ENCODE measurements at places on chromosomes 13 and 19.

DNA sequence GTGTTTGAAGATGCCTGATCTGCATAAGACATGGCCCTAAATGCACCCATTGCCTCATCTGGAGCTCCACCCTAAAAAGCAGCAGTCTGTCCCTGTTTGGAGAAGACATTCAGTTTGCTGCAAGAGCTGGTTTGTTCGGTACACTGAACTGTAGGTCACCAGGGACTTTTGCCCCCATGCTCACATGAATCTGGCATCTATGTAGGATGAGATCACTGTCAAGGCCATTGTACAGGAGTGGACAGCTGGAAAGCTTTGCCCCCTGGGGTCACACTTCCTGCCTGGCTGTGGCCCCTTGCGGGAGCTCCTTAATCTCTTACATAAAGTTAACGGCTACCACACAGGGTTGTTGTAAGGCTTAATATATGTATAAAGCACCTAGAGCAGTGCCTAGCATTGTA lies 73.0 kb downstream of the IPO5 start:
- no peak overlapping the region for H3K27ac ChIP-seq
- DNase-seq, result no peak
- H3K27me3 ChIP-seq, result no peaks in the 10 kb centered on the region
- H3K4me3 ChIP-seq, result no peak overlapping the region

DNA sequence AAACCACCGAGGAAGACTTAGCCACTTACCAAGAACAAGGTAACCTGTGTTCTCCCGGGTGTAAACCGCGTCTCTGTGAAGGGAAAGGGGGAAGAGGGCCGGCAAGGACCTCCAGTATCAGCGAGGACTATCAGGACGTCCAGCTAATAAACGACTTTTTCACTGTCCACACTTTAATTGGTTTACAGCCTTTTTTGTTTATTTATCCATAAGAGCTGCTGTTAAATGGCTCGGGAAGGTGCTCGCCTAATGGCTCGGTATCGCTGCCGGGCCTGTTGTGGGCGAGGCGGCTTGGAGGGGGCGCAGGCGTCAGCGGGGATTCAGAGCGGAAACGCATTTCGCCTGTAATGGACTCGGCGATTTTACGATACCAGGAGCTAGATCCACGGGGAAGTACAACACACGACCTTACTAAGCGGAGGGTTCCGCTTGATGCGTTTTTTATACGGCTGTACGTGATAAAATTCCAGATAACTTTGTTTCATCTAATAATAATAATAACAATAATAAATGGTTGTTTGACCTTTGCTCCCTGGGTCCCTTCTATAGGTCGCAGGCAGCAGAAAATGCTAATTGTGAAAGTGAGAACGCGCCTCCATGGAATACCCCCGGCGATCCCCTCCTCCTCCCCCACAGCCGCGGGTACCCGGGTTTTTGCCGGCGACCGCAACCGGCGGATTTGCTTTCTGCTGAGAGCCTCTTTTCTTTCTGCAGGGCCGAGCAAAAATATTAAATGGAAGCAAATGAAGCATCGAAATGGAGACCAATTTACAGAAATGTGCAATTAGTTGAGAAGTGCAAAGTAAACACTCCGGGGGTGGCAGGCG lies 2.5 kb upstream of the PDX1 start:
- peak overlapping the region; percentile 43 for H3K4me3 ChIP-seq
- H3K27ac ChIP-seq, result no peak overlapping the region
- peaks cover 28% of the 10 kb centered on the region for H3K4me1 ChIP-seq
- no peaks in the 10 kb centered on the region for H3K36me3 ChIP-seq
- peak; percentile 18 for DNase-seq

DNA sequence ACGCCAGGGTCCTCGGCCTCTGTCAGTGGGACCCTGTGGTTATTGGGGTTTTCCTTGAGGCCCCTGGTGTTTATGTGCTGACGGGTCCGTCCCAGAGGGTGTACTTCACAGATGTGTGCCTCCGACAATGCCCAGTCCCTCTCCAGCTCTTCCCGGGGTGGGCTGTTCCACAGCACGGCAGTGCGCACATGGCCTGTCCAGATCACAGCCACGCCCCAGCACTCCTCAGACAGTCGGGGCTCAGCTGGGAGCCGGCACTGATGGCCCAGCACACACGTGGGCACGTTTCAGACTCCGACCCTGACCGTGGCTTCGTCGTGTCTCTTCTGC lies 16.9 kb upstream of the F7 start:
- H3K27me3 ChIP-seq, result no peaks in the 10 kb centered on the region
- H3K4me1 ChIP-seq, result no peaks in the 10 kb centered on the region
- H3K27ac ChIP-seq, result no peak overlapping the region
- no peak overlapping the region for H3K4me3 ChIP-seq
- peaks cover 1% of the 10 kb centered on the region for H3K36me3 ChIP-seq
- no peak for DNase-seq

- no peaks in the 10 kb centered on the region for H3K4me1 ChIP-seq
- peaks cover 1% of the 10 kb centered on the region for H3K27me3 ChIP-seq
- H3K4me3 ChIP-seq, result no peak overlapping the region
- H3K36me3 ChIP-seq, result peaks cover 3% of the 10 kb centered on the region
- DNase-seq, result no peak
Measured at GRCh38 chr13:109182777-109183465, 553.5 kb downstream of the MYO16 start.

DNA sequence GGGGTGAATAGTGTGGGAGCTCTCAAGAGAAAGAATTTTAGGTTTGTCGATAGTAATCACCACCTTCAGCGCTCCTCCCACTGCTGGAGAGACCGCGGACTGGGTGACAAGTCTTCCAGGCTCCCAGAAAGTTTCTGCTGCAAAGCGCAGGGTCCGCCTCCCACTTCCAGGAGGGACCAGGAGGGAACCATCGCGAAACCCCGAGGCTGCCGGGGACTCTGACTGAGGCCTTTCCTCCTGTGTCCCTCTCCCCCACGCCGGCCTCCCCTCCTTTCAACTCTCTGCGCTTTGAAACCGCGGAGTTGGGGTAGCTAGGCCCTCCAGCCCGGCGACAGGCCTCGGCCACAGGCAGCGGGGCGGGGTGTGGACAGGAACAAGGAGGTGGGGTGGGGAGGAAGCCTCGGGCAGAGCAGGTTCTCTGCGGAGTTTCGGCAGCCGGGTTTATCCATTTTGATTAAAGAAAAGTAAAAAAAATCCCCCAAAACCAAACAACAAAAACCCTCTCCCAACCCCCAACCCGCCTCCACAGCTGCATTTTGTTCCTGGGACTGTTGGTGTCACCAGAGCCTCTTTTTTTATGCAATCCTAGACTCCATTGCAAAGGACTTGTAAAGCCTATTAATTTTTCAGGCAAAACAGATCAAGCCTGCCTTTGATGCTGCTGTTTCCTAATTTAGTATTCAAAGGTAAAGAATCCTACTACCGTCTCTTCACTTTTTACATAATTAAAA lies 157.2 kb downstream of the TM9SF2 start:
- peak overlapping the region; percentile 70 for H3K4me3 ChIP-seq
- peaks cover 45% of the 10 kb centered on the region for H3K4me1 ChIP-seq
- H3K27me3 ChIP-seq, result no peaks in the 10 kb centered on the region
- H3K36me3 ChIP-seq, result no peaks in the 10 kb centered on the region
- peak overlapping the region; percentile 55 for H3K27ac ChIP-seq

DNA sequence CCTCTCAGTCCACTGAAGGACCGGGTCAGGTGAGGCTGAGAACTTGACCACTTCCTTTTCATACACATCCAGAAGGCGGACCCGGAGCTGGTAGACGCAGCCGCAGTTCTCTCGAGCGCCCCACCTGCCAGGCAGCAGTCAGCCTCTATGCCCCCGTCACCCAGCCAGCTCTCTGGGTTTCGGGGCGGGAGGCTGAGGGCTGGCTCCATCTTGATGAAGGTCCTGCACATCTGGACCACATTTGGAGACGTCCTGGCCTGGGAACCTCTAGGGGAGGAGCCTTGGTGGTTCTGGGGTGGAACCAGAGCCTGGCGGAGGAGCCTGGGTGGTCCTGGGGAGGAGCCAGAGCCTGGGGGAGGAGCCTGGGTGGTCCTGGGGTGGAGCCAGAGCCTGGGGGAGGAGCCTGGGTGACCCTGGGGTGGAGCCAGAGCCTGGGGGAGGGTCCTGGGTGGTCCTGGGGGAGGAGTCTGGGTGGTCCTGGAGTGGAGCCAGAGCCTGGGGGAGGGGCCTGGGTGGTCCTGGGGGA lies 14.3 kb downstream of the MRPS12 start:
- H3K27ac ChIP-seq, result no peak overlapping the region
- peaks cover 10% of the 10 kb centered on the region for H3K4me1 ChIP-seq
- H3K36me3 ChIP-seq, result no peaks in the 10 kb centered on the region
- DNase-seq, result no peak
- no peak overlapping the region for H3K4me3 ChIP-seq

- H3K27ac ChIP-seq, result no peak overlapping the region
- H3K36me3 ChIP-seq, result no peaks in the 10 kb centered on the region
- H3K4me3 ChIP-seq, result no peak overlapping the region
- no peak for DNase-seq
Measured at GRCh38 chr13:43761616-43762315, 25.0 kb downstream of the ENOX1 start.

GRCh38 chr13:40484101-40484800 lies 182.2 kb downstream of the FOXO1 start:
- H3K36me3 ChIP-seq, result no peaks in the 10 kb centered on the region
- no peaks in the 10 kb centered on the region for H3K27me3 ChIP-seq
- H3K4me3 ChIP-seq, result peak overlapping the region; percentile 13
- peaks cover 75% of the 10 kb centered on the region for H3K4me1 ChIP-seq
- peak; percentile 31 for DNase-seq
- peak overlapping the region; percentile 77 for H3K27ac ChIP-seq

DNA sequence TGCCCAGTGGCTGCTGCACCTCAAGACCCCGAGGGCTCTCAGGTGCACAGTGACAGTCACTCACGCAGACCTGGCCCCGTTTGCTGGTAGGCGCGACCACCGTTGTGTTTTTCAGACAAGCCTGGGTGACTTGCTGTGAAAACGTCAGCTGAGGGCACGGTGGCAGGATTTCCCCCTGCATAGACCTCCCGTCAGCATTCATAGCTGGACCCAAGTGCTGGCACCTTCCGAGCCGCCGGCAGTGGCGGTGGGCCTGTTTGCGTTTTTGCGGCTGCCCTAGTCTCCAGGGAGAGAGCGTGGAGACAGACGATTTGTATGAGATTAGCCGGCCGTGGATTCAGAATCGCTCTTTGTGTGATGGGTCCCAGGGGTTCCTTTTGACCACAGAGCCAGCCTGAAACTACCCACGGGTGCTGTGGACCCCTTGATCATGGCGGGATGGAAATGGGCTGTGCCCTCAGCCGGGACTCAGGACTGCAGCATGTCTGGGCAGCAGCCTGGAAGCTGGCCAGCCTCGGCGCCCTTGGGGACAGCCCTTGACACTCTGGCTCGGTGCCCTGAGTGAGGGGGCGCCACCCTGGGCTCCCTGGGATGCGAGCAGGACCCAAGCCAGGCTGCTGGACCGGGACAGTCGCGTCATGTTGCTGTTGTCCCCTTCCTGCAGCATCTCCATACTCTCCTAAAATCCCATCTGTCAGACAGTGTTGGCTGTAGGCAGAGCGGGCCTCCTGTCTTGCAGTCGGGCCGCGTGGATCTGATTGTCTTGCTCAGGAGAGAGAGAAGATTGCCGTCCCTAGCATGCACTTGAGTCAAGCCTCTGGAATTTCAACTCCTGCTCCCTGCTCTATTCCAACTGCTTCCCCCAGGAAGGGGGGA lies 8.6 kb downstream of the KDM4B start:
- H3K4me3 ChIP-seq, result no peak overlapping the region
- H3K4me1 ChIP-seq, result peaks cover 6% of the 10 kb centered on the region
- no peak overlapping the region for H3K27ac ChIP-seq
- no peak for DNase-seq

- H3K27ac ChIP-seq, result peak overlapping the region; percentile 94
- H3K27me3 ChIP-seq, result no peaks in the 10 kb centered on the region
- peak; percentile 81 for DNase-seq
- peaks cover 32% of the 10 kb centered on the region for H3K4me1 ChIP-seq
- peak overlapping the region; percentile 92 for H3K4me3 ChIP-seq
Measured at GRCh38 chr19:13104360-13104847, 1.7 kb upstream of the LYL1 start.

- H3K4me3 ChIP-seq, result no peak overlapping the region
- no peak overlapping the region for H3K27ac ChIP-seq
- no peaks in the 10 kb centered on the region for H3K27me3 ChIP-seq
- peaks cover 33% of the 10 kb centered on the region for H3K4me1 ChIP-seq
Measured at GRCh38 chr13:114077099-114077932, 55.1 kb downstream of the RASA3 start.
